ENCODE measurements at places on chromosomes 3 and 15. TPM values are rescaled to one million over a fixed set of nuclear protein-coding genes. Genes with fewer than 3 reads are reported as not detected.
A peak's percentile ranks its signal among the peaks of the same experiment; 100 is the strongest.

DNA sequence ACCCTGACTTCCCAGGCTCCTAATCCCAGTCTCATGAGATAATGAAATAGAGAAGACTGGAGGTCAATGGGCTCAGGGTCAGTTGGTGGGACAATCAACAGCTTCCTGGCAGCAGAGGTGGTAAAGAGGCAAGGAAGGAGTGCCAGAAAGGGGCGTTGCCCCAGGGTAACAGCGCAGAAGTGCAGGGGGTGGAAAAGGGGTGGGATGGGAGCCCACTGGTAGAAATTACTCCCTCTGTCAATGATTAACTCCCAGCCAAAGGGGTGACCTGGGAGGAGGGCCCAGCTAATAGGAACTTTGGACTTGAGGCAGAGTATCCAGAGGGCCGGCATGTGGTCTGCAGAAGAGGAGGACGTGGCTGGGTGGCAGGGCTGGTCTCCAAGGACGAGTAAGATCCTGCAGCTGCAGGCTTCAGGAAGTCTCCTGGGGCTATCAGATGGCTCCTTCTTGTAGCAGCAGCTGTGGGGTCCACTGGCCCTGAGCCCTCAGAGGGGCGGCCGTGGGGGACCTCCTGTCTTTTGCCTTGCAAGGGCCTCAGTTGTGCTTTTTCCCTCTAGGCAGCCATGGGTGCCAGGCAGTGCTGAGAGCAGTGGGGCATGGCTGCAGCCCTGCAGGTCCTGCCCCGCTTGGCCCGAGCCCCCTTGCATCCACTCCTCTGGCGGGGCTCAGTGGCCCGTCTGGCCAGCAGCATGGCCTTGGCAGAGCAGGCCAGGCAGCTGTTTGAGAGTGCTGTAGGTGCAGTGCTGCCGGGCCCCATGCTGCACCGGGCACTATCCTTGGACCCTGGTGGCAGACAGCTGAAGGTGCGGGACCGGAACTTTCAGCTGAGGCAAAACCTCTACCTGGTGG lies 2.3 kb downstream of the GLYCTK start:
- no peak for DNase-seq
- no peak overlapping the region for H3K27ac ChIP-seq
- no peaks in the 10 kb centered on the region for H3K36me3 ChIP-seq

DNA sequence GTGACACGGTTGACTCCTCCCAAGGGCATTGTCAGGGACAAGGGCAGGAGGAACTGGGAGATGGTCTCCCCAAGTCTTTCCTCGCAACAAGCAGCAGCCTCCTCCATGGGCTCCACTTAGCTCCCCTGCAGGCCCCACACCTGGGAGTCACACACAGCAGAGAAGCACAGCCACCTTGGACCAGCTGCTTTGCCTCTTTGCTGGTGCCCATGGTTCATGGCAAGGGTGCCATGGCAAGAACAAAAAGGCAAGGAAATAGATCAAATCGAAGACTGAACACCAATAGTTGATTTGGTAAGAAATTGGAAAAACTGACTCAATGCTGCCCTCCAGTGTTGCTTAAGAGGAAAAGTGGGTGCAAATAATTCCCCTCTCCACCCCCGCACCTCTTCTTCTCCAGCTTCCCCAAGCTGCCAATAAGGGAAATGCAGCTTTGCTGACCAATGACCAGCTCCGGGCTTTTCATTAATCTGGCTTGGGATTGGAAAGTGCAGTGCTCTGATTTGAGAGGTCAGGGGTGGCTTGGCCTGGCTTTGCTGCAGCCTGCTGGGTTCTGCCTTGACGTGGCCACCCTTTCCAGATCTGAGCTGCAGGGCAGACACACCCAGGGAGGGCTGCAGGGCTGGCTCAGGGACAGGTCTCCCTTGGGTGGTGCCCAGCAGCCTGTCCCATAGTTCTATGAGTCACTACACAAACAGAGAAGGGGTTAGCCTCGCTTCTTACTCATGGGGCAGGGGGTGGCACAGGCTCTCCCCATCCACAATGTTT lies 162.0 kb downstream of the KLF13 start:
- no peak overlapping the region for H3K27ac ChIP-seq
- DNase-seq = peak; percentile 39
- H3K4me1 ChIP-seq = no peaks in the 10 kb centered on the region

The APH1B gene
- total RNA-seq = 21.9 TPM

The THSD4 gene
- total RNA-seq = 82.0 TPM
